Esophagus squamous epithelium (tissue), 5 donors: ENCODE measurements at places on chromosomes 7 and 10. TPM values are rescaled to one million over a fixed set of nuclear protein-coding genes. Genes with fewer than 3 reads are reported as not detected.

GRCh38 chr7:43394441-43395130 lies 188.3 kb upstream of the STK17A start:
- no peak overlapping the region for H3K27ac ChIP-seq
- no peaks in the 10 kb centered on the region for H3K36me3 ChIP-seq
- no peak for DNase-seq

Gene PLEKHS1
- total RNA-seq = not detected

Gene PLCE1
- total RNA-seq = 2.7 TPM

Gene CLEC2L
- total RNA-seq = not detected

- no peak for DNase-seq
- H3K27me3 ChIP-seq = no peaks in the 10 kb centered on the region
- H3K4me1 ChIP-seq = no peaks in the 10 kb centered on the region
These were observed 175.3 kb downstream of the MBL2 start for GRCh38 chr10:52597189-52597863.

Gene EVX1
- total RNA-seq = not detected

GRCh38 chr10:131212763-131213325 lies 98.7 kb downstream of the TCERG1L start:
- DNase-seq = no peak
- H3K4me1 ChIP-seq = no peaks in the 10 kb centered on the region
- H3K36me3 ChIP-seq = no peaks in the 10 kb centered on the region

- DNase-seq = no peak
- no peaks in the 10 kb centered on the region for H3K27me3 ChIP-seq
- no peaks in the 10 kb centered on the region for H3K36me3 ChIP-seq
- H3K27ac ChIP-seq = no peak overlapping the region
- H3K4me1 ChIP-seq = no peaks in the 10 kb centered on the region
- H3K4me3 ChIP-seq = no peak overlapping the region
These were observed 10.6 kb upstream of the CPVL start for GRCh38 chr7:29156907-29157452.

- H3K36me3 ChIP-seq = no peaks in the 10 kb centered on the region
- H3K27ac ChIP-seq = no peak overlapping the region
- no peak for DNase-seq
- no peaks in the 10 kb centered on the region for H3K27me3 ChIP-seq
These were observed 634.3 kb downstream of the PARD3 start for GRCh38 chr10:34180749-34181148.

- H3K27ac ChIP-seq = no peak overlapping the region
- no peak for DNase-seq
- no peaks in the 10 kb centered on the region for H3K4me1 ChIP-seq
- no peaks in the 10 kb centered on the region for H3K27me3 ChIP-seq
- H3K36me3 ChIP-seq = no peaks in the 10 kb centered on the region
- H3K4me3 ChIP-seq = no peak overlapping the region
These were observed 1249.6 kb downstream of the XPNPEP1 start for GRCh38 chr10:108673741-108674140.

GRCh38 chr7:7157887-7158271 lies 24.5 kb upstream of the C1GALT1 start:
- peak overlapping the region; percentile 34 for H3K4me3 ChIP-seq
- H3K27ac ChIP-seq = no peak overlapping the region
- H3K27me3 ChIP-seq = no peaks in the 10 kb centered on the region
- H3K36me3 ChIP-seq = no peaks in the 10 kb centered on the region

Gene HECW1
- total RNA-seq = 0.19 TPM

DNA sequence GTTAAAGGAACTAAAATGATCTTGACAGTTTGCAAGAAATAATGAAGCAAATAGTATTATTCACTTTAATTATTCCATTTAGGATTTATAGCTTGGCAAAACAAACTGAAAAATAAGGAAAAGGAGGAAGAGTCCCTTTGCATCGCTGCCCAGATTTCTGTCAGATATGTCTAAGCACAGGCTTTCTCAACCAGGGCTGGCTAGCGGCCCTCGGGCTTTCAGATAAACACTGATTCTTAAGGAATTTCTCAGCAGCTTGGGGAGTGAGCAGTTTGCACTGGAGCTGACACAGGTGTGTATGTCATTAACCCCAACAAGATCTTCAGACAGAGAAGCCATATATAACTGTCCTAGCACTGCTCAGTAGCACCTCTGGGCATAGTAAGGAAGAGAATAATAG lies 47.9 kb upstream of the SEMA3D start:
- H3K36me3 ChIP-seq = no peaks in the 10 kb centered on the region
- H3K27ac ChIP-seq = no peak overlapping the region
- H3K27me3 ChIP-seq = no peaks in the 10 kb centered on the region
- H3K4me1 ChIP-seq = no peaks in the 10 kb centered on the region
- no peak for DNase-seq

DNA sequence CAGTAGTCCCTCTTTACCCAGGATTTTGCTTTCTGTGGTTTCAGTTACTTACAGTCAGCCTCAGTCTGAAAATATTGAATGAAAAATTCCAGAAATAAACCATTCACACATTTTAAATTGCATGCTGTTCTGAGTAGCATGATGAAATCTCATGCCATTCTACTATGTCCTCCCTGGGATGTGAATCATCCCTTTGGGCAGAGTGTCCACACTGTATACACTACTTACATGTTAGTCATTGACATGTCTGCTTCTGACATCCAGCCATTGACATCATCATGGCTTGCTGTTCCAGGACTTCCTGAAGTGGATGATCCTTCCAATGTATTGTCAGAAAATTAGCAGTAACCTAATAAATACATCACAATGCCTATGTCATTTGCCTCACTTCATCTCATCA lies 34.6 kb upstream of the MALRD1 start:
- no peak overlapping the region for H3K4me3 ChIP-seq
- no peaks in the 10 kb centered on the region for H3K4me1 ChIP-seq
- H3K36me3 ChIP-seq = no peaks in the 10 kb centered on the region
- no peak overlapping the region for H3K27ac ChIP-seq
- DNase-seq = no peak

DNA sequence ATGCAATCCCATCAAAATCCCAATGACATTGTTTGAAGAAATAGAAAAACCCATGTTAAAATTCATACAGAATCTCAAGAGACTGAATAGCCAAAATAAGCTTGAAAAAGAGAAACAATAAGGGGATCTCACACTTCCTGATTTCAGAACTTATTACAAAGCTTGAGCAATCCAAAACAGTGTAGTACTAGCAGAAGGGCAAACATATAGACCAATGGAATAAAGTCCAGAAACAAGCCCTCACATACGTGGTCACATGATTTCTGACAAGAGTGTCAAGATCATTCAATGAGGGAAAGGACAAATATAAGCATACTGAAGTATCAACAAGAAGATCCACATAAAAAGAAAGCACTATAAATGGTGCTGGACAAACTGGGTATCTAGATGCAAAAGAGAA lies 31.9 kb downstream of the MICU1 start:
- no peak for DNase-seq
- no peaks in the 10 kb centered on the region for H3K36me3 ChIP-seq
- H3K4me1 ChIP-seq = no peaks in the 10 kb centered on the region
- H3K4me3 ChIP-seq = no peak overlapping the region
- no peak overlapping the region for H3K27ac ChIP-seq
- no peaks in the 10 kb centered on the region for H3K27me3 ChIP-seq

Gene GRID1
- total RNA-seq = 0.03 TPM

DNA sequence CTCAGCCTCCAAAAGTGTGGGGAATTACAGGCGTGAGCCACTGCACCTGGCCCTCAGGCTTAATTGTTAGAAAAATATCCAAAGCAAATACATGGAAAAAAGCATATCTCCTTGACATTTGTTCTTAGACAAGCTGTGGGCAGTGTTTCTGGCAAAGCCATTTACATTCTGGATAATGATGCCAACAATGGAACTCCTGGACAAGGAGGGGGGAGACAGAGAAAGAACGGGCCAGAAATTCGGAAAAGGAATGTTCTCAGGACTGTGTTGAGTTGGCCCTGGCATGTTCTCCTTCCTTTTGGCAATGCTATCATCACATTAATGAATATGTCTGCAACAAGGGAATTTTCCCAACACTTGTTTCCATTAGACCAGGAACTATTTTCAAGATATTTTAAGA lies 88.7 kb downstream of the UBE2H start:
- no peak for DNase-seq
- no peaks in the 10 kb centered on the region for H3K36me3 ChIP-seq
- H3K27ac ChIP-seq = peak overlapping the region; percentile 74
- H3K4me1 ChIP-seq = peaks cover 33% of the 10 kb centered on the region
- no peak overlapping the region for H3K4me3 ChIP-seq

DNA sequence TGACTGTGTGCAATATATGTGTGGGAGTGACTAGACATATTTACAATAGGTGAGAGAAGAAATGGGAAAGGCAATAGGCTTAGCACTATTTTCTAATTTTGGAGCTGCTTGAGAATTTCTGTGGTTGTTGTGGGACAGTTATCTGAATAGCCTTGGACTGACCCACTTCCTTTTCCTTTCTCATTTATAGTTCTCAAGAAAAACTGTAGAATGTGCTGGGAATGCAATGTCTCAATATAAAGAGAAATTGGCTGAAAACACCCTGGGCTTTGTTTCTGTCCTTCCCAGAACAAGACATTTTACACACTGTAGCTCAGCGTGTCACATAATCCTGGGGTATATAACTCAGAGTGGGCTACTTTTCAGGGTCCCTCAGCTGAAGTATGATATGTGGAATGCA lies 153.0 kb upstream of the RHOBTB1 start:
- no peak overlapping the region for H3K27ac ChIP-seq
- H3K36me3 ChIP-seq = no peaks in the 10 kb centered on the region
- H3K4me1 ChIP-seq = no peaks in the 10 kb centered on the region
- no peaks in the 10 kb centered on the region for H3K27me3 ChIP-seq
- no peak overlapping the region for H3K4me3 ChIP-seq

- H3K4me3 ChIP-seq = no peak overlapping the region
- H3K27ac ChIP-seq = no peak overlapping the region
- DNase-seq = no peak
- no peaks in the 10 kb centered on the region for H3K27me3 ChIP-seq
- no peaks in the 10 kb centered on the region for H3K4me1 ChIP-seq
These were observed 5.1 kb downstream of the PTTG1IP2 start for GRCh38 chr7:90474284-90475210.

DNA sequence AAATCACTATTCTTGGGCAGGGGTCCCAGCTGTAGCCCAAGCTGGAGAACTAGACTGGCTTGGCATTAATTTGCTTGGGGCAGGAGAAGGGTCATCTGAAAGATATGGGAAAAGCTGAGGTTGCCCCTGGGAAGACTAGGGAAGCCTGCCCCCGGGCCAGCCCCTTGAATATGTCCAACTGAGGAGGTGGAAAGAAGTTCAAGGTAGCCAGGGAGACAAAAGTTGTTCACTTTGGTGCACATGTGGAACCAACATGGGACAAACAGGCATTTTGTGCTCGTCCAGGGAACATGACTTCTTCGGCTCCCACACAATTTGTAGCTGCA lies 1.4 kb upstream of the LRRC61 start:
- no peak for DNase-seq
- H3K27me3 ChIP-seq = no peaks in the 10 kb centered on the region
- H3K4me1 ChIP-seq = peaks cover 77% of the 10 kb centered on the region
- peaks cover 11% of the 10 kb centered on the region for H3K36me3 ChIP-seq

Gene NDUFB8
- 180 TPM for total RNA-seq

Gene PAX4
- not detected for total RNA-seq

Gene DPY19L1
- 27.1 TPM for total RNA-seq

Gene WASHC2C
- total RNA-seq = 20.2 TPM

Gene IFIT2
- 2.7 TPM for total RNA-seq

GRCh38 chr10:118596426-118597124 lies 1.1 kb upstream of the PRLHR start:
- no peak overlapping the region for H3K4me3 ChIP-seq
- no peaks in the 10 kb centered on the region for H3K4me1 ChIP-seq
- H3K27me3 ChIP-seq = peaks cover 95% of the 10 kb centered on the region
- DNase-seq = no peak

DNA sequence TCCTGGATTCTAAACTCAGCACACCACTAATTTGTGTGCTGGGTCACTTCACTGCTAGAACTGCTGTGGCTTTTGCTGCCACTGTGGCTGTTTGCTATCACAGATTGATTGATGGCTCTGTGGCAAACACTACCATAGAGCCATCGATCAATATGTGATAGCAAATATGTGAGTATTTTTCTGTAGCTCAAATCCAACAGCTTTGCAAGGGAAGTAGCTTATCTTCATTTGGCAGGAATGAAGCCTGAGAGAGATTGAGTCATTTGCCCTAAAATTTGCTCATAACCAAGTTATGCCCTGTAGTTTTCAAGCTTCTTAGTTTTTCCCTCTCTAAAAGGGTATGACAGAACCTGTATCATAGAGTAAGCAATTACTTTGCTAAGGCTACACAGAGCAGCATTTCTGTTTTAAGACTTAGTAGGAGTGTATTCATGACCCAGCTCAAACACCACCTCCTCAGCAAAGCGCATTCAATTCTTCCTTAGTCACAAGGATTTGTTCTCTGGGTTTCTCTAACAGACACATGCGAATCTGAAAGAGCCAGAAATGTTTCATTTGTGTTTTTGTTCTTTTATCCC lies 43.1 kb downstream of the MINPP1 start:
- no peaks in the 10 kb centered on the region for H3K27me3 ChIP-seq
- no peak overlapping the region for H3K4me3 ChIP-seq
- DNase-seq = no peak
- H3K4me1 ChIP-seq = no peaks in the 10 kb centered on the region

Gene KEL
- 3.6 TPM for total RNA-seq

Gene MRLN
- not detected for total RNA-seq

Gene ZNF33A
- total RNA-seq = 16.9 TPM

DNA sequence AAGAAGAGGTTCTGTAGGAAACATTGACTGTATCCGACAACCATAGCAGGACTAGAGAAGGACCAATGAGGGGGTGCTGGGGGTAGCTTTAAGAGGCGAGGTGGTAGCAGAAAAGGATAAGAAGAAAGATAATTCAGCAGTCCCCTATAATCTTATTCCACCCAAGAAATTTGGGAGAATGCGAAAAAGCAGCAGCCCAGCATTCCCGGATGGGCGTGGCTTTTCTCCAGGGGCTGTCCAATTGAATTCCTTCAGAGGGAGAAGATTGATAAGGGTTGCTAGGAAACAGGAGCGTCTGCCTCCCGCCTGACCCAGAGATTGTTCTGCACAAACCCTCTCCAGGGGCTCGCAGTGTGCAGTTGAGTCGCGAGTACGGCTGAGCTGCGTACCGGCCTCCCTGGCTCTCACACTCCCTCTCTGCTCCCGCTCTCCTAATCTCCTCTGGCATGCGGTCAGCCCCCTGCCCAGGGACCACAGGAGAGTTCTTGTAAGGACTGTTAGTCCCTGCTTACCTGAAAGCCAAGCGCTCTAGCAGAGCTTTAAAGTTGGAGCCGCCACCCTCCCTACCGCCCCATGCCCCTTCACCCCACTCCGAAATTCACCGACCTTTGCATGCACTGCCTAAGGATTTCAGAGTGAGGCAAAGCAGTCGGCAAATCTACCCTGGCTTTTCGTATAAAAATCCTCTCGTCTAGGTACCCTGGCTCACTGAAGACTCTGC lies at the start of gene GRM3:
Gene GRM3 (plus strand): TSS at position 349 of the 721 bp plus-strand sequence. CDS start 121,237 bp downstream, outside the sequence.
- H3K4me1 ChIP-seq = no peaks in the 10 kb centered on the region
- H3K4me3 ChIP-seq = no peak within 1 kb of the TSS
- H3K36me3 ChIP-seq = no peaks in the 10 kb centered on the region
- DNase-seq = no peak
- no peaks in the 10 kb centered on the region for H3K27me3 ChIP-seq

Gene STK32C
- total RNA-seq = 2.6 TPM

Gene CPN1
- not detected for total RNA-seq
